Peyer's patch (tissue), 4 donors: ENCODE measurements at places on chromosomes 7 and 10.

DNA sequence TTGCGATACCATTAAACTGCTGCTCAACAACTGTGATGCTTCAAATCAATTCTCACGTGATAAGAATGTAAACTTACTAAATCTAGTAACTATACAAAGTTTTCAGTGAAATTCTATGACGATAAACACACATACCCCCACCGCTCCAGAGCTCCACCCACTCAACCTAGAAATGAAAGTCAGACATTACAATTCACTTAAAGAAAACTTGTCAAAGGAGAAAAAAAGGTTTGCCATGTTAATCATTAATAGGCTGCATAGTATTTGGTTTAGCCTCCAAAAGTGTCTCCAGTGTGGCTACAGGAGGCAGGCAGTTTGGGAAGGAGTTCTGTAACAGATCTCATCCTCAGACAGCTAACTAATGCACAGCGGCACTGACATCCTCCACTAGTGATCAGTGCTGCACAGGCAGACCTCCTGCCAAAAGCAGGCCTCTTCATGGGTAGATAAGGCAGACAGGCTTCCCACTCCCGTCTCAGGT is 3.1 kb downstream of the HERPUD2 start:
- DNase-seq = no peak

DNA sequence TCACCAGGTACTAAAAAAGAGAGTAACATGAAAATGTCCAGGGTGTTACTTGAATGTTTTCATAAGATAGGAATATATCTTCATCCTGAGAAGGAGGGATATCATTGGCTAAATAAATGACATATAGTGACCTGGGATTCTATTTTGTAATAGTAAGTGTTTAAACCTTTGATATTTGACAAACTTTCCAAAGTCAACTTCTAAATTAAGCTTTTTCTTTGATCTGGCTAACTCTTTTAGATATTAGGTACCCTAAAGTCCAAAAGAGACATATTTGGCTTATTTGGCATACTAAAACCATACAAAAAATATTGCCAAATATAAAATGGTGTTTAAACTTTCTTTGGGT is 22.4 kb upstream of the CREB3L2 start:
- no peak for DNase-seq

- DNase-seq = no peak
Observed at GRCh38 chr10:112570585-112570984, 123.6 kb downstream of the VTI1A start.

- DNase-seq = no peak
Observed at GRCh38 chr10:114544045-114544659, 113.9 kb downstream of the ABLIM1 start.

DNA sequence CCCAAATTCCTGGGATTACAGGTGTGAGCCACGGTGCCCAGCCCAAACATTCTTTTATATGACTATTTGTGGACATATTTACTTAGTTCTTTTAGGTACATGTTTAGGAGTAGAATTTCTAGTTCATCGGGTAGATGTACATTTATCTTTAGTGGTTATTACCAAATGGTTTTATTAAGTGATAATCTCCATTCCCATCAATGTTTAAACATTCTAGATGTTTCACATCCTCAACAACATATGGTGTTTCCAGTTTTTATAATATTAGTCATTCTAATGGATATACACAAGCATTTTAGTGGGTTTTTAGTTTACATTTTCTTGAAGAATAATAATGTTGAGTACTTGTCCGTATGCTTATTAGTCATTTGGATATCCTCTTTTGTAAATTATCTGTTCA is 131.7 kb downstream of the RTKN2 start:
- DNase-seq = no peak

DNA sequence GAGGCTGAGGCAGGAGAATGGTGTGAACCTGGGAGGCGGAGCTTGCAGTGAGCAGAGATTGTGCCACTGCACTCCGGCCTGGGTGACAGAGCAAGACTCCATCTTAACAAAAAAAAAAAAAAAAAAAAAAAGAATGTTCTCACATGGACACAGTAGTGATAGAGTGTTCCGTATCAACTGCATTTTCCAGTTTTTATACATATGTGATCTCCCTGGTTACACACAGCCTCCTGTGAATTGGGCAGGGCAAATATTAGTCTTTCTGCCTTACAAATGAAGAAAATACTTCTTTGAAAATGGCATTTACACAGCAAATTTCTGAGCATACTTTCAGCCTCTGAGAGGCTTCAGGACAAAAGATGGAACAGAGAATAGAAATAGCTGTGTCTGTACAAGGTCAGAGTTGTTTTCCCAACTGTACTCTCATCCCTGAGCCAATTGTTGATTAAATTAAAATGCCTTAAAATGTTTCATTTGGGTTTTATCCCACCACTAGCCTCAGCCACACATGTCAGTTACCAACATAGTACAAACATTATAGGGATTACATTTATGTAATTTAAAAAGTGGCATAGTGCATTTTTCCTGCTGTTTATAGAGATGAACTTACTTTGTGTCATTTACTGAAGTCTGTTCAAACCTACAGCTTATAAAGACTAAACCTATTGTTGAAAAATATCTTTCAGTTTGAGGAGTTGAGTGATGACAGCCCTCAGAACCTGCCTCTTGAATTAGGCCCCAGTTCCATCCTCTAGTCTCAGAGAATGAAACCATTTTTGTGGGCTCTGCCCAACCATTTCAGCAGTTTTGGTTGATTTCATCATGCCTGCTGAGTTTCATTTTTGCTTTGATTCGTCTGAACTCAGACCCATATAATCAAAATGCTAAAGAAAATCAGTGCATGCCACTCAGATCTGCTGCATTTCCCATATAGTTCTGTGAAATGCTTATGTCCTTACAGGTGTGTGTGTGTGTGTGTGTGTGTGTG is 609.4 kb upstream of the C7orf33 start:
- no peak for DNase-seq

DNA sequence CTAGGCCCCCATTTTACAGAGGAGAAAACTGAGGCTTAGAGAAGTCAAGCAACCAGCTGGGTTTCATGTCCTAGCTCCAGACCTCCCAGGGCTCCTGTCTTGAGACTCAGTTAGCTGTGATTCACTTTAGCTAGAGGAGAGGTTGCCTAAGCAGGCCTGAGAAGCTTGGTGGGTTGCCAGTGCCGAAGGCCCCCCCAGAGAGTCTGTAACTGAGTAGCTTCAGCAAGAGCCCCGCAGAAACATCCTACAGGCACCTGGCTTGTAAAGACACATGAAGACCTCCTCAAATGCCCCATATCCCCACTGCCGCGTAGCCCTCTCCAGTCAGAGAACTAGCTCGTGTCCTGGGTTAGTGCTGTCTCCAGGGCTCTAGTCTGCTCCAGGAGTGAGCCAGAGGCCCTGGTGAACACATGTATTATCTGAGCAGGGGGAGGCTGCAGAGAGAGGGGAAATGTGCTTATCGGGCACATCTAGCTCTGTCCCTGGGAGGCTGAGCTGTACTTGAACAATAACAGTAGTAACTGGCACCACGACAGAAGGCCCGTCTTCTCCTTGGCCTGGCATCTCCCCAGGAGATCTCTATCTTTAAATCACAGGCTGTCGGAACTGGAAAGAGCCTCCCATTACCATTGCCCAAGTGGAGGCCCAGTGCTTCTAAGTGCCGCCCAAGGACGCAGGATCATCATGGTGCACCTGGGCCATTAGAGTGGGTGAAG is 28.9 kb downstream of the UNC5B start:
- DNase-seq = no peak

DNA sequence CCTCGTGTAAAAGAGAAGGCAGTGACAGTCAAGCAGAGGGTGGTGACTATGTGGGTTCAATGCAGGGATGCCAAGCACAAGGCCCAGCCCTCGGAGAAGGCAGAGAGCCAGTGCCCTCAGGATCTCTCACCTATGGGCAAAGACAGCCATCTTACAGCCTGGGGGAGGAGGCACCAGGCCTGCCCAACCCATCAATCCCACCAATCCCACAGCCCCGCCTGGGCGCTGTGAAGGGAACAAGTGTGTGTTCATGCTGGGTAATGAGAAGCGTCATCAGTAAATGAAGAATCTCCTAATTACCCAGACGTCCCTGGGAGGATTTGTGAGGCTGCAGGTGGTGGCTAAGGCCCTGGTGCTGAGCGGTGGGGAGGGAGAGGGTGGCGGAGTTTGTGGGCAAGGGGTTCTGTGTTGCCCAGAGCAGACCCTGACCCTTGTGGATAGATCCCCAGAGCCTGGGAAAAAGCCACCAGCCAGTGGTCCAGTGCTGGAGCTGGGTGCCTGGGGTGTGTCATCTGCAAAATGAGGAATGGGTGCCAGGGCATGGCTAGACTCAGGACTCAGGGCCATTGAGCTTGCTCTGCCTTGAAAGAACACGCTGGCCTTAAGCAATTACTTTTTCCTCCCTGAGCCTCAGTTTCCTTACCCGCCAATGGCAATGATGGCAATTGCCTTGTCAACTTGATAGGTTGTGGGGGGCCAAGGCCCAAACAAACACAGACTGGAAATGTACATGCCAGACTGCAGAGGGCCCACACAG is 128.1 kb upstream of the UNC5B start:
- no peak for DNase-seq

DNA sequence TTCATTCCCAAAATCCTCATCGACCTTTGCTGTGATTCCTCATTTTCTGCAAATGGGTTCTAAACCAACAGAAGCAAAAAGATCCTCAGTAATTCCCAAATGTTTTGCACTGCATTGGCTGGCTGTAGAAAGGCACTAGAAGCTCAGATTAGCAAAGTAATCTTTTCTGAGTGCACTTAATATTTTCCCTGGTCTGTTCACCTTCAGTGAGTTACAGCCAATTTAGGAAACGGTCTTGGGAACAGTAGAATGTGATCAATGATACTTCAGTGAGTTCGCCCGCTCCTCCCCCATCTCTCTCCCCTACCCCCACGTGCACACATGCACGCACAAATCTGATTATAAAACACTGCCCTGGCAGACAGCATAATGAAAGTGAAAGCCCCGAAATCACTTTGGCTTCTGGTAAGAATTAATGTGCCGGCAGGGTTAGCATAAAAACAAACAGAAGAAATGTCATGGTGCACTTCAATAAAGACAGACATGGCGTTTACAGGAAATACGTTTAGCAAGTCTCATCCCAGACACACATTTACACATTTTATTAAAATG is 201.3 kb upstream of the CDCA7L start:
- DNase-seq = no peak

DNA sequence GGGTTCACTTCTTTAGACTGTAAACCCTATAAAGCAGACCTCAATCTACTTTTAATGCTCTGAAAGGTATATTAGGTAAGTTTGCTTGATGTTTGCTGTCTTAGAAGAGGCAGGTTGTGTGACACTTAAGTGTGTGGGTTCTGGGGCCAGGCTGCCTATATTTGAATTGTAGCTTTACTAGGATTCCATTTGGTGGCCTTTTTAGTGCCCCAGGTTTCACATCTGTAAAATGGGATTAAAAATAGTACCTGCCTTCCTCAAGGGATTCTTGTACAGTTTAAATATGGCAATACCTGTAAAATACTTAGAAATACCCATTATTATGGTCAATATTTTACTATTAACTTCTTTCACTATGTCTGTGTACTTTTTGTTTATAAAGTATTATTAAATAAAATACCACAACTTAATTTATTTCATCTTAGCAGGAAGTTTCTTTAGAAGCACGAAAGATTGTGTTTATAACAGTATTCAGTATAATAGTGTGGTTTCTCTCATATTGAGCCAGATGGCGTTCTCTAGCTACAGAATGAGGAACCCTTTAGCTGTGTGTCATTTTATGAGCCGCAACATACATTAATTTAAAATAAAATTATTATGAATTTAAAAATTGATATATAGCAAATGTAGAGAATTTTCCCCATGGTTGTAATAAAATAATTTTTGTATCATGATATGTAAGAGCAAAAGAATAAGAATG is 94.2 kb downstream of the CDK14 start:
- no peak for DNase-seq

DNA sequence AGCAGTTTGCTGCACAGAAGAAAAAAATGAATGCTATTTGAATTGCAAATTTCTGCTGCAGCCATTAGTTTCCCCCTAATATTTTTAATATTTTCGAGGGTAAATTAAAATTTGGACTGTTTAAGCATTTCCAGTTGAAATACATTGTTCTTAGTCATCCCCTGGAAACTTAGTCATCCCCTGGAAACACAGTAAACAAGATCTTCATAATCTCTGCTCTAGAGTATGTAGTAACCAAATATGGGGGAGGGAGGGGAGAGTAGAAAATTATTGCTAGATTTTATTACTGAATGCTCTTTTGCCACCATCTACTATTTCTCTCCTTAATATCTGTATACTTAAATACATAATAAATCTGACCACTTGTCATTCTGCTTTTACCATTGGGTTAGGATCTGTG is 1053.3 kb downstream of the SORCS1 start:
- no peak for DNase-seq

GRCh38 chr7:108869070-108869469 is 299.4 kb downstream of the DNAJB9 start:
- no peak for DNase-seq

DNA sequence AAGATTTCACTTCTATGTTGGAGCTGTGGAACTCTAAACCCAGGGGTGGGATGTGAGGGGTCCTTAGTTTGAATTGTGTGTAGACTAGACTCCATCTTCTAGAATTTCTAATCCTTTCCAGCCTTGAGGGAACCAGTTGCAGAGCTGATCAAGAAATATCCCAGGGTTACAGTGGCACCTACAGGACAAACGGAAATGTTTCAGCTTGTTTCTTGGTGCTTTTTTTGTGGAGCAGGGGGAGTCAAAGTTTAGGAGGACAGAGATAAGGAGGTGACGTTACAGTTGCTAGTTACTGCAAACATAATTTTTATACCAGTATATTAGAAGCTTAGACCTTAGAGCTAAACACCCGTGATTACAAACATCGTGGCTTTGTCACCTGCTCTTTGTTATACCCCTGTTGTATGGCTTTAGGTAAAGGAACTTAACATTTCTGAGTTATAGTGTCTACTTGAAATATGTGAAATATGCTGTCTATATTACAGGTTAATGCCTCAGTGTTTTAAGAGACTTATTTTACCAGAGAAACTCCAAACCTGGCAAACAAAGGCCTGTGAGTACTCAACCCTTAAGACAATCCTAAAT is 84.5 kb upstream of the DYNC1I1 start:
- DNase-seq = no peak

DNA sequence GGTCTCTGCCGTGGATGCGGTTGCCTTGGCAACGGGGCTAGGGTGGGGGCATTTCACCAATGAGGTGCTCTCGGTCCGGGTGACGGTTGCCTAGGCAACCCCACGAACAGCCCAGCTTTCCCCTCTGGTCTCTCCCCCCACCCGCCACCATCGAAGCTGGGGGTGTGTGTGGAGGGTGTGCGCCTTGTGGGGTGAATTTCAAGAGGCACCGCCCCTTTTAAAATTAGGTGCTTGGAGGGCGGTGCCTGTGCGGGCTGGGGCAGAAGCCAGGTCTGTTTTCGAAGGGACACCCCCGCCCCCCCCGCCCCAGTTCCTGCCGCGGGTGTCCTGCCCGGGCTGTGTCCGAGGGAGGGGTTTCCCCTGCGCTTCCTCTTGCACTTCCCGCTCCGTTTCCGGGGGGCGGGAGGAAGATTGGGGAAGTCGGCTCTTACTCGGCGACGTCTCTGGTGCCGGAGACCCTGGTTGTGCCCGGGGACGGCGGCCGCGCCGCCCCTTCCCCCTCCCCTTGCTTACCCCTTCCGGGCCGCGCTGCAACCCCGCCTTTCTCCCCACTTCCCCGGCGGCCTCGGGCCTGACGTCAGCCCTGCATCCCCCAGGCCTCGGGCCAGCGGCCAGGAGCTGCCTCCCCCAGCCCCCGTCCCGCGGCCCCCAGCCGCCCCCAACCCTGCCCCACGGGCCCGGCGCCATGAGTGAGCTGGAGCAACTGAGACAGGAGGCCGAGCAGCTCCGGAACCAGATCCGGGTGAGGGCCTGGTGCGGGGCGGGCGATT is 2.2 kb downstream of the GNB2 start:
- peak; percentile 96 for DNase-seq
